Anterior cingulate cortex (tissue), 58 donors: ENCODE measurements at places on chromosomes 4 and X.

DNA sequence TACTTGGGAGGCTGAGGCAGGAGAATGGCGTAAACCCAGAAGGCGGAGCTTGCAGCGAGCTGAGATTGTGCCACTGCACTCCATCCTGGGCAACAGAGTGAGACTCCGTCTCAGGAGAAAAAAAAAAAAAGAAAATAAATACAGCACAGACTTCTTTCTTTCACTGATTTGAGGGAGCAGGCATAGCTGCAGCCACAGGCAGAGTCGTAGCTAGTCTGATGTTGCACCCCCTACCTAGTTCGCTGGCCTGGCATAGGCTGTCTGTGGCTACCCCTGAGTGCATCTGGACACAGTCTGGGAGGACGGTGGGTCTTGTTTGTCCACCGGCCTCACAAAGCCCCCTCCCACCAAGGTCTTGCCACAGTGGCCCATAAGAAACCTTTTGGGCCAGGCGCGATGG lies 21.4 kb downstream of the IL3RA start:
- no peak for DNase-seq

GRCh38 chrX:110114260-110114776 lies 111.4 kb downstream of the TMEM164 start:
- DNase-seq: no peak

- DNase-seq: no peak
Observed at GRCh38 chr4:157223456-157223855, 2.9 kb downstream of the GRIA2 start.

- no peak for DNase-seq
Observed at GRCh38 chr4:110622841-110623717, at the start of gene PITX2. PITX2 (minus strand) TSS chr4:110623077; CDS start chr4:110622460, 617 bp downstream.
